ENCODE measurements at places on chromosomes 3 and 15. TPM values are rescaled to one million over a fixed set of nuclear protein-coding genes. Genes with fewer than 3 reads are reported as not detected.

The SNTN gene
- total RNA-seq: not detected

DNA sequence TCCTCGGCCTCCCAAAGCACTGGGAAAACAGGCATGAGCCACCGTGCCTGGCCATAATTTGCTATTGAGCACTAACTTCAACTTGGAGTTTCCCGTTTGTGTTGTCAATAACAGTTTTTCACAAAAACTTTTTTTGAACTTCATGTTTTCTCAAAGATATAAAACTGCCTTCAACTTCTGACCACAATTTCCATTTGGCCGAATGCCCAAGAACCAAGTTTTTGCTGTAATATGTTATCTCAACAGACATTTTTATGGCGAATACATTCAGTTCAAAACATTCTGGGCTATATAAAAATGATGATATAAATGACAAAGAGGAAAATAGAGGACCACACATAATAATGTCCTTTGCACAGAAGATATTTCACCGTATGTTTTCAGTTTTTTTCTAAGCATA is 56.4 kb downstream of the NEDD4 start:
- no peaks in the 10 kb centered on the region for H3K4me1 ChIP-seq
- H3K27ac ChIP-seq: no peak overlapping the region
- DNase-seq: no peak
- H3K27me3 ChIP-seq: no peaks in the 10 kb centered on the region
- H3K36me3 ChIP-seq: no peaks in the 10 kb centered on the region
- H3K4me3 ChIP-seq: no peak overlapping the region

DNA sequence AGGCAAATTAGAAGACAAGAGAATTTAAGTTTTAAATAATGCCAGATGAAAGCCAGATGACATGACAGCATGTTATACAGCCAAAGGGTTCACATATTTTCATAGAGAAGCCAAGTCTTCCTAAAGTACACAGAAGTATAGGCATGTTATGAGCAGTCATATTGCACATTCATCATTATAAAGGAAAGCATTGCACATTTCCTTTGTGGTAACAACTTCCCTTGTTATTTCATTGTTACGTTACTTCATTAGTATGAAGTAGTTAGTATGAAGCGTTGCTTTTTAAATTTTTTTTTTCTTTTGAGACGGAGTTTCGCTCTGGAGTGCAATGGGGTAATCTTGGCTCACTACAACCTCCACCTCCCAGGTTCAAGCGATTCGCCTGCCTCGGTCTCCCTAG is 4.6 kb upstream of the ABCC5 start:
- H3K4me1 ChIP-seq: no peaks in the 10 kb centered on the region
- no peak overlapping the region for H3K4me3 ChIP-seq
- H3K36me3 ChIP-seq: no peaks in the 10 kb centered on the region
- no peak for DNase-seq

- H3K27me3 ChIP-seq: no peaks in the 10 kb centered on the region
- no peaks in the 10 kb centered on the region for H3K4me1 ChIP-seq
- no peaks in the 10 kb centered on the region for H3K36me3 ChIP-seq
- no peak overlapping the region for H3K4me3 ChIP-seq
Measured at GRCh38 chr3:132090921-132091320, 56.1 kb upstream of the CPNE4 start.

DNA sequence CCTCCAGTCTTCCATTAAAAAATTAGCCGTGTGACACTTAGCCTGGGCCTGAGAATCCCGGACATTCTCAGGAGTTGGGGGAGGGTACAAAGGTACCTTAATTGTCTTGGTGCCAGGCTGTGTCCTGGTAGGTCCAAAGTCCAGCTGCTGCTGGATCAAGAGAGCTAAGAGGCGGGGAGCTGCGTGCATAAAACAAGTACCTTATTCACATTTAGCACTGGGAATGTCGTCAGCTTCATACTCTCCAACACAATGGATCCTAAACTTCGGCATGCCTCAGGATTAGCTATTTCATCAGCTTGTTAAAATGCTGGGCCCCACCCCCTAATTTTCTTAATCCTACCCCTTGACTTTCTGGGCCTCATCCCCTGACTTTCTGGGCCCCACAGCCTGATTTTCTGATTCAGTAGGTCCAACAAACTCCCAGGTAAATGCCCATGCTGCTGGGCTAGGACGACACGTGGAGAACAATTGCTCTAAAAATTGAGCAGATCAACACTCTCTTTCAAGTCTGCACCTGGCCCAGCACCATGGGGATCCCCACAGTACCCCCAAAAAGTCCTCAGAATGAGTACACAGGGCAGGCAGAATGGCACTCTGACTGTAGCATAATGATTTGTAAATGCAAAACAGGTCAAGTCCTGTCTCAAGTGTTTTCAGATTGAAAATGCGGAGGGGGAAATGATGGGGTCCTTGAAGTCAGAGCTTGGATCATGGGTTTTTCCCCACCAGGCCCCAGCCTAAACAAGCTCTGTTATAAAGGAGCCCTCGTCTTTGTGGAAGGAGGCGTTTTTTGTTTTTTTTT is 5.6 kb upstream of the AEN start:
- peak; percentile 44 for DNase-seq
- 0 out of 2 replicates have a peak overlapping the region, but pooled peaks have one; percentile 27 for H3K27ac ChIP-seq
- peaks cover 27% of the 10 kb centered on the region for H3K4me1 ChIP-seq
- H3K4me3 ChIP-seq: no peak overlapping the region
- H3K36me3 ChIP-seq: no peaks in the 10 kb centered on the region

DNA sequence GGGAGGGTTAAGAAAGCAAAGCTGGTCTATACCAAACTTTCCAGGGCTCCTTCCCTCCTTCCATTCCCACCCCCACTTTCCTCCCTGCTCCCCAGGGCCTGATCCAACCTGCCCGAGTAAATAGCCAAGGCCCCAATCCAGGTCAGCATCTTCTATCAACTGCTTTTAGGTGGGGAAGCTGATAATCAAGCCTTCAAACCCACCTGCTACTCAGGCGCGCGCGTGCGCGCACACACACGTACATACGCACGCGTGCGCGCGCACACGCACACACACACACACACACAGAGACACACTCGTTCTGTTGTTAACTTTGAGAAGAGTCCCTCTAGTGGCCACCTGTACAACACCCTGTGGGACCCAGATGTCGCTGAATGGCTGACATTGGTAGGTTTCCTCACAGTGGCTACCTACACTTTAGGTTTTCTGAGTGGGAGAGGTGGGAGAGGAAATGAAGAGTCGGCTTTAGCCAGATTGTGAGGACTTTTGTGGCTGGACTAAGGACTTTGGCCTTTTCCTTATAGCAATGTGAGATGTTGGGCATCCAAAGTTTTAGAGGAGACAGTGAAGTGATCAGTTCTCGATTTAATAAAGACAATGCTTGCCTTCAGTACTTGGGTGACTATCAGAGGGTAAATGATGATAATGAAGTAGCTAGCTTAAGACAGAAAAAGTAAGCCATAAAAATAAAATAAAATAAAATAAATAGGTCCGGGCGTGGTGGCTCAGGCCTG is 179.9 kb upstream of the C2CD4B start:
- peak; percentile 75 for DNase-seq

DNA sequence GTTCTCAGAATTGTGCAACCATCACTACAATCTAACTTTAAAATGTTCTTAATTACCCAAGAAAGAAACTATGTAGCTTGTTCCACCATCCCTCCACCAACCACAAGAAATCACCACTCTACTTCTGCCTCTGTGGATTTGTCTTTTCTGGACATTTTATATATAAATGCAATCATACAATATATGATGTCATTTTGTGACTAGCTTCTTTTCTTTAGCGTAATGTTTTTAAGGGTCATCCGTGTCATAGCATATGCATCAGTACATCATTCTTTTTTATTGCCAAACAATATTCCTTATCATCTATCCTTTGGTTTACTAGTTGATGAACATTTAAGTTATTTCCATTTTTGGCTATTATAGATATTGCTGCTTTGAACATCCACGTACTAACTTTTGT is 5.8 kb downstream of the ROBO2 start:
- no peak overlapping the region for H3K4me3 ChIP-seq
- no peaks in the 10 kb centered on the region for H3K4me1 ChIP-seq
- peaks cover 6% of the 10 kb centered on the region for H3K27me3 ChIP-seq
- no peak overlapping the region for H3K27ac ChIP-seq
- no peak for DNase-seq
- H3K36me3 ChIP-seq: no peaks in the 10 kb centered on the region

- no peak overlapping the region for H3K27ac ChIP-seq
- H3K27me3 ChIP-seq: peaks cover 9% of the 10 kb centered on the region
- H3K4me1 ChIP-seq: no peaks in the 10 kb centered on the region
- DNase-seq: no peak
- peaks cover 23% of the 10 kb centered on the region for H3K36me3 ChIP-seq
Measured at GRCh38 chr3:131503320-131503635, 507 bp upstream of the MRPL3 start.

GRCh38 chr15:45866616-45867015 is 231.8 kb downstream of the SQOR start:
- no peaks in the 10 kb centered on the region for H3K36me3 ChIP-seq
- H3K27ac ChIP-seq: no peak overlapping the region
- H3K27me3 ChIP-seq: no peaks in the 10 kb centered on the region

DNA sequence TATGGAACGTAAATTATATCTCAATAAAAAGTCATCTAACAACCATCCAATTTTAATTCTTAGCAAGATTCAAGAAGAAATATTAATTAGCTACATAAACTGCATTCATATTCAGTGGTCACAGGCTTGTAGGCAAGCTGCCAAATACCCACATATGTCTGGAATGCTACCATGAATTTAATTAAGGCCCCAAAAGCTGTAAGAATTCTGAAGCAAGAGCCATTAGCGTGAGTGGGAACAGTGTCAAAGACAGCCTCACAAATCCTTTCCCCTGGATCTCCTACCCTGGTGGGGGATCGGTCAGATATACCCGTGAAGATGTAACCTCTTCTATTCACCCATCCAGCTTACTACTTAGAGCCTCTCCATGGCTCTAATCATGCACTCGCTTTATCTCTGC is 40.0 kb downstream of the ATG7 start:
- H3K27ac ChIP-seq: no peak overlapping the region
- no peaks in the 10 kb centered on the region for H3K36me3 ChIP-seq
- no peaks in the 10 kb centered on the region for H3K4me1 ChIP-seq
- no peak for DNase-seq
- H3K4me3 ChIP-seq: no peak overlapping the region

- no peaks in the 10 kb centered on the region for H3K36me3 ChIP-seq
- H3K4me1 ChIP-seq: no peaks in the 10 kb centered on the region
- H3K27ac ChIP-seq: no peak overlapping the region
- H3K27me3 ChIP-seq: no peaks in the 10 kb centered on the region
- no peak overlapping the region for H3K4me3 ChIP-seq
Measured at GRCh38 chr15:41841131-41841530, 2.5 kb downstream of the PLA2G4B start.

DNA sequence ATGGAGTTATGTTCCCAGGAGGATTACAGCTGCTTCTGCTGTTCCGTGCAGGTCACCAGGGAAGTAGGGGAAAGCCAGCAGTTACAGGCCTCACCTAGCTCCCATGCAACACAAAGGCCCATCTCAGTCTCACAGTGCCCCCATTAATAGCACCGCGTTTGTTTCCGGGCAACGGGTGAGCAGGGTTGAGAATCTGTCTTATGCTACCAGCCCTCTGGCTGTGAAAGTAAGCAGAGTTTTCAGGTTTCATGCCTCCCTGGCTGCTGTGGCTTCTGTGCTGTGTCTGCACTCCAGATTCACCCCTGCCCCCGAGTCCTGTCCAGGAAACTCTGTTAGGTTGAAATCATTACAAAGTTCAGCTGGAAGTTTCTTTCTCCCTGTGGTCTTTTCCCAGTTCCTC is 254.4 kb upstream of the GPR149 start:
- no peak overlapping the region for H3K4me3 ChIP-seq
- no peaks in the 10 kb centered on the region for H3K27me3 ChIP-seq
- H3K36me3 ChIP-seq: no peaks in the 10 kb centered on the region
- no peaks in the 10 kb centered on the region for H3K4me1 ChIP-seq
- no peak overlapping the region for H3K27ac ChIP-seq
- DNase-seq: no peak

GRCh38 chr15:32818758-32819447 is 101.1 kb downstream of the GREM1 start:
- H3K4me1 ChIP-seq: no peaks in the 10 kb centered on the region
- no peak overlapping the region for H3K27ac ChIP-seq
- no peak for DNase-seq
- H3K4me3 ChIP-seq: no peak overlapping the region
- H3K27me3 ChIP-seq: peaks cover 1% of the 10 kb centered on the region

All from H1 (cell line).